ENCODE measurements at places on chromosomes 16 and 17. TPM values are rescaled to one million over a fixed set of nuclear protein-coding genes. Genes with fewer than 3 reads are reported as not detected.

The XYLT1 gene
- total RNA-seq, result 32.4 TPM

The LIMD2 gene
- total RNA-seq, result 9.6 TPM

The CRHR1 gene
- not detected for total RNA-seq

DNA sequence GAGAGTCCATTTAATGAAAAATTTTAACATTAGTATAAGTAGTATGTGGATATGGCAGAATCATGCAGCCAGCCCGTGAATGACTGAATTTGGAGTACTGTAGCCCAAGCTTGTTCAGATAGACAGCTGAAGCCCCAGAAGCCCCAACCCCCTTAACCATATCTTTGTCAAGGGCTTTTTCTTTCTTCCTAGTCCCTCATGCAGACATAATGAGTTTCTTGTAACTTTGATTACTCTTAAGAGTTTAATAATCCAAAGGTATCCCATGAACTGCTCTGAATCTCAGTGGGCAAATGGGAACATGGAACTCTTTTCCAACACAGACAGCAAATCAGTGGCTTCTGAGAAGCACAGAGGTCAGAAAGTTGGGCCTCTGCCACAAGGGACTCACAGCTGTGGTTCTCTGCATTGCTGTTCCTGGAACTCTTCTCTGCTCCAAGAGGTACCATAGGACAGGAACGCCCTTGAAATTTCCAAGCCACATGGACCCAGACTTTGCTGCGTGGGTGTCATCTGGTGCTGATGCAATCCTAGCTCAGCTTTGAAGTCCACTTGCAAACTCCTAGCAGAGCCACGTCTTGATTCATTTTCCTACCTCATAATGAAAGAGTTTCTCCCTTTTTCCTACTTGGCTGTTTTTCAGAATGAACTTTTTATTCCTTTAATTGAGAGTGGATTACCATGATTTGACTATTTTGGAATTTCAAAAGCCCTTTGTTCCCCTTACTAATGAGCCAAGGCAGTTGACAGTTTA, 18.1 kb downstream of the LYRM1 start:
- DNase-seq, result peak; percentile 90

GRCh38 chr16:58732545-58733247, 1.4 kb downstream of the GOT2 start:
- no peak for DNase-seq

DNA sequence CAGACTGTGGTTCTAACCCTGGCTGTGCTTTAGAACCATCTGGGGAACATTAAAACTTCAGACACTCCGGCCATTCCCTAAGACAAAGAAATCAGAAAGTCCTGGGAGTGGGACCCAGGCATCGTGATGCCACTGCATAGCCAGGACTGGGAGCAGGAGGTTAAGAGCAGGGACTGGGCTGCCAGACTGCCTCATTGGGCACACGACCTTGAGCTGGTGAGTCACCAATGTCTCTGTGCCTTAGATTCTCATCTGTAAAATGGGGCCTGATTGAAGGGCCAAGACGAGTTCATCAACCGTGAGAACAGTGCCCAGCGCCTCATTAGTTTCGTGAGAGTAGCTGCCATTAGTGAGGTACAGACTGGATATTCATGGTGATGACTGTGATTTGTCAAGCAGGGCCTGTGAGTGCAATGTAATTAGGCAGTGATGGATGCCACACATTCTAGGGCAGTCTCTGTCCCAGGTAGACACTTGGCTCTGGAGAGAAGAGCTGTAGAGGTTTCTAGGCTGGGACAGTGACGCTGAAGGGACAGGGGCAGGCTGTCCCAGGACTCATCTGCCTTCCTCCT, 196.8 kb downstream of the NTN1 start:
- DNase-seq, result no peak

DNA sequence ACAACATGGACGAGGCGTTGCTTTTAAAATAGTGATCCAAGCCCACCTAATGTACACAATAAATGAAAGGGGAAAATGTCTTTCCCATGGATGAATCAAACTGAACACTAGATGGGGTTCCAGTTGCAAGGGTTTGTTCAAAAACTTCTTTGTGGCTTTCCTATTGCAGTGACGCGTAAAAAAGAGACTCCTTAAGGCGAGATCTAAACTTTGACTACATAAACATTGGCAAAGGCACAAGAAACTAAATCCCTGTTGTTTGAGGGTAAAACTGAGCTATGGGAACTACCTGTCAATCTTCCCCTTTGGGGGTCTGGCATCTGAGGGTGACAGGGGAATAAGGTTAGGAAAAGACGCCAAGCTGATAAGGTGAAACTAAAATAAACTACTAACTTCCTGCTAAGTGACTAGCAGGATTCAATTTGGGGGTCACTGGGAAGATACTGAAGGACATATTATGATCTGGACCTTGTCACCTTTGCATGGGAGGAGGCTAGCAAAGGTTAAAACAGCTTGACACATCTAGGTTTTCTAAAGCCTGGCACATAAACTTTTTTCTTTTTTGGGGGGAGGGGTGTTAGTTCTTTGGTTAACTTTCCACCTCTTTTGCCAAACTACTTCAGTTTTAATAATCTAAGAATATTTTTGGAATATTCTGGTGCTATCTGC, 4.7 kb downstream of the SALL1 start:
- DNase-seq, result no peak

GRCh38 chr17:1047879-1048470, 51.0 kb downstream of the TIMM22 start:
- DNase-seq, result no peak

GRCh38 chr17:48723423-48724250, 652 bp downstream of the PRAC2 start:
- DNase-seq, result no peak

All from posterior vena cava (tissue), 2 donors.